Fibroblast of skin of back (primary cell): ENCODE measurements at places on chromosomes 3 and 15.

DNA sequence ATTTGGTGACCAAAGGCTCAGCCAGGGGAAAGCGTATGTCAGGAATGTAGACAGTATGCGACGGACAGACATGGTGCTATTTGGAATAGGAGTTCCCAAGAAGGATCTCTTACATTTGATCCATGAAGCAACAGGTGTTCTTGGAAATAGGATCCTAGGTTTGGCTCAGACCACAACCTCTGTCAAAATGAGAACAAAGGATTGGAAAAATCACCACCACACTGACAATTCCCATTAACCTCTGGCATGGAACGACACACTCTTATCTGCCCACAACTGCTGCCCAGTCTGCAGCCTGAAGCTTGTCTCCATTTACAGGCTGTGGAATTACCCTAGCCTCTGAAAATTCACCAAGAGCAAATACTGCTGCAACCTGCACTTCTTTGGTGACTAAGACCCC, 33.6 kb upstream of the LRRN1 start:
- DNase-seq = no peak

GRCh38 chr3:74445541-74445940, 168.9 kb downstream of the CNTN3 start:
- DNase-seq = peak; percentile 13

GRCh38 chr3:27715863-27716262, 6.3 kb downstream of the EOMES start:
- DNase-seq = no peak

DNA sequence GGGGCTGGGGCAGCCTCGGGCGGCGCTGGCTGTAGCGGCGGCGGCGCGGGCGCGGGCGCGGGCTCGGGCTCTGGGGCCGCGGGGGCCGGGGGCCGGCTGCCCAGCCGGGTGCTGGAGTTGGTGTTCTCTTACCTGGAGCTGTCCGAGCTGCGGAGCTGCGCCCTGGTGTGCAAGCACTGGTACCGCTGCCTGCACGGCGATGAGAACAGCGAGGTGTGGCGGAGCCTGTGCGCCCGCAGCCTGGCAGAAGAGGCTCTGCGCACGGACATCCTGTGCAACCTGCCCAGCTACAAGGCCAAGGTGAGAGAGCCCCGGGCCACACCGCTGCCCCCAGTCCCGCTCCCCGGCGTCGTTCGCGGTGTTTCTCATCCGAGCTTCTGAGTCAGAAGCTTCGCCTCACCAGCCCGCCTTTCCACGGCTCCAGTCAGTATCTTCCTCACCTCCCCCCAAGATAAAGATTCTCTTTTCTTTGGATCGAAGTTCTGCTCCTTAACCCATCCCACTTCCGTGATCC, 600 bp downstream of the FBXO45 start:
- DNase-seq = peak; percentile 12

DNA sequence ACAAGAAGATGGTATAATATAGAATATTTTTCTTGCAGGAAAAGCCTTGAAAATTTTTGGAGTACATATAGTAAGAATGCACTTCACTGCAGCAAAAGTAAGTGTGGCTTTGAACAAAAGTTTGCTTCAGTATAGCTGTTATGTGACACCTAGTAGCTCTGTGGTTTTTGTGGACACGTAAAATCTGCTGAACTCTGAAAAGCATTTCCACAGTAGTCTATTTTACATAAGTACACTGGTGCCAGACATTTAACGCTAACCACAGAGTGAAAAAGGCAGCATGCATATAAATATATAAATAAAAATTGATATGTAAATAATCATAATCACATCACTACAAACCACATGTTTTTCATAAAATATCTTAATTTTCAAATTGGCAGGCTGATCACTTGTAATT, 39.8 kb downstream of the CGGBP1 start:
- no peak for DNase-seq

DNA sequence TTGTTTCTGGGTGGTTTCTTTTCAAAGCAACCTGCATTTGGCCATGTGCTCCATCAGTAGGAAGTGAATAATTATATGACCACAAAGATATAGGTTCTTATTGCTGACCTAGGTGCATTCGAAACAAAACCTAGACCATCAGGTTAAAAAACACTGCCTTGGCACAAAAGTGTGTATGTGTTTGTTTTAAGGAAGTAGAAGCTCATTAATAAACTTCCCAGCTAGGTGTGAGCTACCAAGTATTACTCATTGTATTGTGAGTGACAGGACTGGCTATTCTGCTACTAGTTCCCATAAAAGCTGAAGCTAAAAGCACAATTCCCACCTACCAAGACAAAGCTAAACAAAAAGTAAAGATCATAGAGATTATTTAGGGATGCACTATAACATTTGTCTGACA, 168.2 kb downstream of the TP63 start:
- DNase-seq = no peak

DNA sequence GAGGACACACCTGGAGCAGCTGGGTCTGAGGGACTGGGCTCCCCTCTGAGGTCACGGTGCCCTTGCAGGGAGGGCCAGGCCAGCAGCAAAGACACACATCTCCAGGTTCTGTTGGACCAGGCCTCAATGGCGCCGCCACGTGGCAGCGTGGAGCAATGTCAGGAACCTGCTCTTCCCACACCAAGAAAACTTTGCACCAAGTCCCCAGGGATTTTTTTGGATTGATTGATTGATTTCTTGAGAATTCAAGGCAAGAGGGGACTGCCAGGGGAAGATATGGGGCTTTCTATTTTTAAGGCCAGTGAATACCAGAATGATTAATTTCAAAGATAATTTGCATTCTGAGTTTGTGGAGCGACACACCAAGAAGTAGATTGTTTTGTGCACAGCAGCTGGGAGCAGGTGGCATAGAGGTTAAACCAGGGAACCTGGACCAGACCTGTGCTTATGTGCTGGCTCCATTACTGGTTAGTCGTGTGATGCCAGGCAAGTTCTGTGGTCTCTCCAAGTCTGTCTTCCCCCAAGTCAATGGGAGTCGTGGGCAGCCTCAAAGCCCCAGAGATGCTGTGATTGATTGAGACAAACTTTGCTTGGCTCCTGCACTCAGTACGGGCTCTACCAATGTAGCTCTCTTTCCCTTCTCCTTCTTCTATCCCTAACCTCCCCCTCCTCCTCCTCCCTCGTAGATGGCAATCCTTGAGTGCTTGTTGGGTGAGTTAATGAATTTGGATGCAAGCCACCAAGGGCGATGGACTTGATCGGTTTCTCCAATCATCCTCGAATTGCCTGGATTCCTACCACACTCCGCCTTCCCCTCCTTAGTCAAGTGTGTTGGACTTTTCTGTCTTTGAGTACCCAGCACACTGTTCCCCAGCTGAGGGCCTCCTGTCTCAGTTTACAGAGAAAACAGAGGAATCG, 96.2 kb upstream of the TRPM1 start:
- DNase-seq = peak; percentile 7

DNA sequence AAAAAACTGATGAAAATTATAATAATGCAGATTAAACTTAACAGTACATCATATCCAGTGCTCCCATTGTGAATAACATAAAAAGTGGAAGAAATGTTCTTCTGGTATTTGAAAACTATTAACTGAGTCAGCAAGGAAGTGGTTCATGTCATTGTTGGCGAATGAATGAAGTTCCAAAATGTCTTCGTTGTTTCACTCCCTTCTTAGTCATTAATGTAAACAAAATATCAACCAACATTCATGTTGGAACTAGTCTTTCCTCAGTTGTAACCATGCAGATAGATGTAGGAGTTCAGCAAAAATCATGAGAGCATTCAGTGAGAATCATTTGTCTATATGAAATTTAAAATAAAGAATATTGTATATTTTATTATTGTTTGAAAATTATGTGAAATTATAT, 44.1 kb upstream of the ICE2 start:
- peak; percentile 62 for DNase-seq

- DNase-seq = peak; percentile 74
These were observed 61.5 kb downstream of the LRRC49 start for GRCh38 chr15:70954171-70954570.

- peak; percentile 22 for DNase-seq
These were observed 166.3 kb downstream of the NECTIN3 start for GRCh38 chr3:111237946-111238345.

DNA sequence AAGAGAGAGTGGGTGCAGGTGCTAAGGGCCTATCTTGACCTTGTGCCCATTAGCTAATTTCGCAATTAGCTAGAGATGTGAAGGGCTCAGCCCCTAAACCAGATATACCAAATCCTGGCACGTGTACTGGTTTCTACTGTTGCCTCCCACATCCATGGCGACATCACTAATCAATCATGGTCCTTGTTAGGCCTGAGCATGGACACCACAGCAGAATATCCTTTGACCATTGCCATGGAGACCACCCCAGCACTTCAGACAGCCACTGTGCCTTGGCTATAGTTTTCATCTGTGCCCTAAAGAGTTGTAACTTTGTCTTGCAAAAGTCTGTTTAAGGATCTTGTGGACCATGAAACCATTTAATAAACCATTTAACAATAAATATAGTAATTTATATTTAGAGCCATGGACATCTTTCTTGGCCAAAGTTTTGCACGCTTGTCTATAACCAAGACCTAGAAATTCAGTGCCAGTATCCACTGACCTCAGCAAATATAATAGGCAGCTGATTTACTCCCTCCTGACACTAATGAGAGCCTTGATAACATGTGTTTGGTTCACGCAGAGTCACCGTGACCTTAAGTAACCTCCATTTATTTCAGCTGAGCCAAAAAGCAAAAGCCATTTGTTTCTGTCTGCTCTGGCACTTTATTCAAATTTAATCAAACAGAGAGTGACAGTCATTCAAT, 43.4 kb downstream of the COLQ start:
- DNase-seq = no peak

- no peak for DNase-seq
These were observed 808.8 kb upstream of the LMCD1 start for GRCh38 chr3:7692866-7693265.

DNA sequence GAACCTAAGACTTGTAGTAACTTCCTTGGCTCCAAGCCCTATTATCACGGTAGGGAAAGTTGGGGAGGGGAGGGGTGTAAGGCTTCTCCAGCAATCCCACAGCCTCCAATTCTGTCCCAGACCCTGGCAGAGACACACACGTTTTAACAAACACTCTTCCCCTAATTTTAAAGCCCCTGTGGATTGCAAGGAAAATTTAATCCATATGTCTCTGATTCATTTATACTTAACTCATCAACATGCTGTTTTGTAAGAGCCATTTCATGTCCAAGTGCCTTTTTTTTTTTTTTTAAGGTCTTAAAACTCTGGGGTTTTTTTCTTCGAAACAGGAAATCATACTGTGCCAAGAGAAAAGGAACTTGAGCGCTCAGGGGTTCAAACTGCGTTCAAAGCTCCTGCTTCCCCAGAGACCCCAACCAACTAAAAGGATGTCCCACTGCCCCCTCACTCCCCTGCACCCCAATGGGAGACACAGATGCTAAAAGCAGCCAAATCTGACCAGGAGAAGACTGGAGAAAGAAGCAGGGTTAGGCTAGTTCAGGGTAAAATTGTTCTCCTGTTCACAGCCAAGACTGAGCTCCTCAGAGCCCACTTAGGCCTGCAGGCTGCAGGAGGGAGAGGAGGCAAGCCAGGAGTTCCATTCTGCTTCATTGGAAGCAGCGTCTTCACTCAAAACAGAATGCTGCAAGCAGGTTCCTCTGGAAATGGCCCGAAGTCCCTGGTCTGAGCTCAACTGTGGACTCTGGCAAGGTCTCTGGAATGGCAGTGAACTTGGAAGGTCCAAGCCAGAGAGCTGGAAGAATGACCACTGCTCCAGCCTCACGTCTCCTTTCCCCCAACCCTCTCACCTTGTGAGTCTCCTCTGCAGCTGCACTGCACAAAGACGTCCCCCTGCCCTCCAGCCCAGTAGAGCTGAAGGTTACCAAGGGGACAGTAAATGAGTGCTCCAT, 172.5 kb downstream of the NTRK3 start:
- DNase-seq = no peak

DNA sequence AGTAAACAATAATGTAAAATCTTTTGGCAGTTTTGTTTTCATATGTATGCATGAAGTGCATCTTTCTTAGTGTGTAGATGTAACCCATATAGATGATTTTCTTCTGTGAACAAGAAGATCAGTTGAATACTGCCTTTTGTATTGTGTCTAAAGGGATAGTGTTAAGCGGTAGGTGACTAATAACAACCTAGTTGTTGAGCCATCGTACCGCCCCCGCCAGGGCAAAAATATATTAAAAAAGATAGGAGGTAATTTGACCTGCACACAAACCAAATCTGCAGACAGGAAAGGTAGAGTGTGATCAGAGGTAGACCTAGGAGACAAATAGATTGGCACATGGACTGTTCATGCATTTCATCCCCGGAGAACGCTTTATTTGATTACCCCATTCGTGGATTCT, 3.3 kb upstream of the GMNC start:
- no peak for DNase-seq

- DNase-seq = no peak
These were observed 664 bp upstream of the NR2C2 start for GRCh38 chr3:14946739-14947099.

DNA sequence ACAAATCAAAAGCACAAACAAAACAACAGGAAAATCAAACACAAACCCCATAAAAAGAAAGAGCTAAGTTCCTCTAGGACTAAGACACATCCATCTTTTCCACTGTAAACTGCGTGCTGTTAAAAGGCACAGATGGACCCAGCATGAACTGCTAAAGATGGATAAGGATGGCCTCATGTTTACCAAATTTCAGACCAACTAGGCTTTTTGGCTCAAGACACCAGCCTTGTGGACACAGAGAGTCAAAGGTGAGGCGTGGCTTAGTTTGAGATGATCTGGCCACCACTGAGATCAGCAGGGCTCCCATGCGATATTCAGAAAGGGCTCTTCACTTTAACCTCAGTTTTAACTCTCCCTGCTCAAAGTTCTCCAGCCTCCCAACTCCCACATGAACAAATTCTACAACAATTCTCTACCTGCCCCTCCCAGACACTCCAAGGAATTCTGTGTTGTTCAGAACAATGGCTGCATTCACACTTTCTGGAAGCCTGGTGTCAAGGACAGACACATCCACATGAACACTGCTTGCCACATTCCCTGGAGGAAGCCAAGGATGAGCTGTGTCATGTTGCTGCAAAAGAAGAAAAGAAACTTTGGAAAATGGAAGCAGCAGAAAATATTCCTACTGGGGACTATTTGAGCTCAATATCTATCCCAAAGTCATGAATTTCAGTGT, 198.4 kb upstream of the LRRN1 start:
- DNase-seq = no peak

- no peak for DNase-seq
These were observed 4.3 kb downstream of the CHAC1 start for GRCh38 chr15:40957581-40958051.

- peak; percentile 16 for DNase-seq
These were observed 42.9 kb downstream of the MUC4 start for GRCh38 chr3:195768831-195769303.

GRCh38 chr15:24819680-24820079, 135.1 kb upstream of the SNRPN start:
- no peak for DNase-seq

GRCh38 chr3:7306901-7307300, 446.0 kb downstream of the GRM7 start:
- no peak for DNase-seq

- no peak for DNase-seq
These were observed 29.3 kb downstream of the UBE2E1 start for GRCh38 chr3:23835087-23835486.

GRCh38 chr3:51350751-51351150, 34.3 kb upstream of the MANF start:
- DNase-seq = no peak
